ENCODE measurements at places on chromosomes 12 and 14.

DNA sequence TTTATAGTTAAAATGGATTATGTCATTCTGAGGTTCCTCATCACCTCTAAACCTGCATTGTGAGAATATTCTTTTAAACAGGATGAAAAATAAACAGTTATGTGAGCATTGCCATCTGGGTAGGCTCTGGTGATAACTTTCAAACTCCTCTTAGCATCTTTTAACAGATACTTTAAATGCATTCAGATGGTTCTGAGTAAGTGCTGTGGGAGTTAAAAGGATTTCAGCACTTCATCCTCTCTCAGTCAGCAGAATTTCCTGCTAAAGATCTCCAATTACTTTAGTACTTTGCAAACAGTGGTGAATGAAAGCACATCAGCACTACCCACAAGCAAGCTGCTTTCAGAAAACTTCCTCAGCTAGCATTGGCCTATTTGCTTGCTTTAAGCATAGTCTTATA is 59.3 kb upstream of the TMTC1 start:
- DNase-seq = no peak

GRCh38 chr12:122407208-122407607 is 15.3 kb downstream of the CLIP1 start:
- DNase-seq = no peak

GRCh38 chr12:20448781-20449180 is 80.4 kb downstream of the PDE3A start:
- DNase-seq = no peak

- DNase-seq = peak; percentile 54
These were observed 41.9 kb upstream of the NCOR2 start for GRCh38 chr12:124609041-124609989.

DNA sequence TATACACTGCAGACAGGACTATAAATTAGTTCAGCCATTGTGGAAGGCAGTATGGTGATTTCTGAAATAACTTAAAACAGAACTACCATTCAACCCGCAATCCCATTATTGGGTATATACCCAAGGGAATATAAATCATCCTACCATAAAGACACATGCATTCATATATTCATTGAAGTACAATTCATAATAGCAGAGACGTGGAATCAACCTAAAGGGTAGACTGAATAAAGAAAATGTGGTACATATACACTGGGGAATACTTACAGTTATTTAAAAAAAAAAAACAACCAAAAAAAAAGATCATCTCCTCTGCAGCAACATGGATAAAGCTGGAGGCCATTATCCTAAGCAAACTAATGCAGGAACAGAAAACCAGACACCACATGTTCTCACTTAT is 473.9 kb downstream of the TRHDE start:
- DNase-seq = no peak

DNA sequence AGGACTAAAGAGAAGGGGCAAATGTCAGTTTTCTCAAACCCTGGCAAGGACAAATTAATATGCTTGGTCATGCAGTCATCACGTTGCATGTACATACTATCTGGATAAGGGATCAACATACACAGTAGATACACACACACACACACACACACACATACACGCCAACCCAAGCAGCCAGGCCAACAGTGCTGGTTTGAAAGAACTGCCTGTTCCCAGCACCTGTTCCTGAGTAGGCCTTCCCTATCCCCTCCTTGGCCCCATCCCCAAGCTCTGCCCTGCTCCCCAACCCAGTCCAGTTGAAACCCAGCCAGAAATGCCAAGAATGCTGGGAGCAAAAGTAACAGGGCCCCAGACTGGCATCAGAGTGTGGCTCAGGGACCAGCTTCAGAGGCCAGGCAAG is 4.4 kb downstream of the ITGA7 start:
- no peak for DNase-seq

DNA sequence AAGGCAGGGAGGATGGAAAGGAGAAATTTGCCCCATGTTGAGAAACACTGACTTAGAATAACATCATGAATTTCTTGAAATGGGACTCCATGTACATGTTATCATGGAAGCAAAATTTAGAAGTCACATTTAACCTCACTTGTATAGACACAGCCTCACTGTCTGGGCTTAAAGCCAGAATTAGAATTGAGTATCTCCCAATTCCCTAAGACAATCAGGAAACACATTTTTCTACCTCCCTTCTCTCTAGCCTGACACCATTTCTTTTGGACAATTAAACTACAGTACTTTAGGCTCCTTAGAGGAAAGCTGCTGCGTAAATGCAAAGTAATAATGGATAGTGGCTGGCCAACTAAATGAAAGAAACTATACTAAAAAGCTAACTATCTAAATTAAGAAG is 795.5 kb downstream of the C12orf50 start:
- DNase-seq = no peak

- DNase-seq = no peak
These were observed 9.5 kb upstream of the LRTM2 start for GRCh38 chr12:1810931-1811280.

DNA sequence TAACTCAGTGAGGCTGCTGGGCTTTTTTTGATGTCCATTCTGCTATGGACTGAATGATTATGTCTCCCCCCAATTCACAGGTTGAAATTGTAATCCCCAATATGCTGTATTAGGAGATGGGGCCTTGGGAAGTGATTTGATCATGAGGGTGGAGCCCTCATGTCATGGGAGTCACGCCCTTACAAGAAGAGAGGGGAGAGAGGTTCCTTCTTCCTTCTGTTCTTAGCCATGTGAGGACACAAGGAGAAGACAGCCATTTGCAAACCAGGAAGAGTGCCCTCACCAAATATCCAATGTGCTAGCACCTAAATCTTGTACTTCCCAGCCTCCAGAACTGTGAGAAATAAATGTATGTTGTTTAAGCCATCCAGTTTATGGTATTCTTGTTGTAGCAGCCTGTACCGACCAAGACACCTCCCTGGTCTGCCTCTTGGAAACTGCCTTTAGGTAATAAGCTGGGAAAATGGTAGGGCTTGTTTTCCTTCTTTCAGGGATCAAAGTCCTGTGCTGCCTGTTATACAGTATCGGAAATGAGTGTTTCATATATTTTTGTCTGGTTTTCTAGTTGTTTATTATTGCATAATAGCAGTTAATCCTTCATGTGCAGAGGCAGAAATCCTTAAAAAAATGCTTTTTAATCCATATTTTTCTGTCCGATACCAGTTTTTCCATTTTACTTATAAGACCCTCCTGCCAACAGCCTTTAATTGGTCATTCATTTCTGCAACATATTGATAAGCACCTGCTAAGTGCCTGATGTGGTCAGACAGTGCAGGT is 16.3 kb downstream of the BORCS5 start:
- DNase-seq = no peak

DNA sequence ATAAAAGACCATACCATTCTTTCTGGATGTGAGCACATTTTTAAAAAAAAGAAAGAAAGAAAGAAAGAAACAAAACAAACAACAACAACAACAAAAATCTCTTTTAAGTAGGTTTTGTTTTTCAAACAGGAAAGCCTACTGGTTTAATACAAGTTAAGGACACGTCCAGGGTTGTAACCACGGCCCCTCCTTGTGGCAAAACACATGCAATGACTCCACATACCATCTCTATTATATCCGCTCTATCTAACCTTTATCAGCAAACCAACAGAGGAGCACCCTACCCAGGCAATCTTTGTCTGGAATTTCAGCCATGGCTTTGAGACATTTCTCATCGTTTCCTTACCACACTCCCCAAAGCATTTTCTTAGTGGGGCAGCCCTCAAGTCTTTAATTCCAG is 360.5 kb upstream of the TMPO start:
- DNase-seq = no peak

GRCh38 chr12:90260136-90260535 is 551.5 kb upstream of the ATP2B1 start:
- DNase-seq = no peak

DNA sequence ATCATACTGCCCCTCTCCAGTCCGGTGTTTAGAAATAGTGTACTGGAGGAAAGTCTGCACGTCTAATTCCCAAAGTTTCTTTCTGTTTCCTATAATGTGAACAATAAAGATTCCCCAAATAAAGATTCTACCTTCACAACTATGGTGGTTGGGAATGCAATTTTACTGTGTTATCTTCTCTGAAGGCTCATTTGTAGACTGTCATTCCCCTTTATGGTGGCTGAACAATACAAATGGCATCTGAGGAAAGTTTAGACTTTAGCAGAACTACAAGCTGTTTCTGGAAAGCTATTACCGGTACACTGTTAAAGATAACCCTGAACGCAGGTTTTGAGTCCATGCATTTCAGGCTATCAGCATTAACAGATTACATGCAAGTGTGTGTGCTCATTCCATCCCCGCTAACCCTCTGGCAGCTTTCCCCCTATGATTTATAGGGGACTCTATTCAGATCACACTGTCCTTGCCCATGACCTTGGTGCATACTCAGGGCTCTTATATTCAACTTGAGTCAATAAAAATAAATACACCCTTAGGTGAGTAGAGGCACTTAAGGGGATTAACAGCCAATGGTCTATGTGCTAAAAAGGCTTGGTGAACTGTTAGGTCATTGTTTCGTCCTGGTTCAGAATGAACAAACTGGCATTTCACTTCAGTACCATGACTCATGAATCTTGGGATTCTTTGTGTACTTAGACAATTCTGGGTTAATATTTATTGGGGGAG is 60.7 kb upstream of the PYGL start:
- no peak for DNase-seq

GRCh38 chr14:61547186-61548069 is 147.9 kb upstream of the HIF1A start:
- no peak for DNase-seq

GRCh38 chr12:48219631-48220030 is 16.5 kb upstream of the OR10AD1 start:
- no peak for DNase-seq

DNA sequence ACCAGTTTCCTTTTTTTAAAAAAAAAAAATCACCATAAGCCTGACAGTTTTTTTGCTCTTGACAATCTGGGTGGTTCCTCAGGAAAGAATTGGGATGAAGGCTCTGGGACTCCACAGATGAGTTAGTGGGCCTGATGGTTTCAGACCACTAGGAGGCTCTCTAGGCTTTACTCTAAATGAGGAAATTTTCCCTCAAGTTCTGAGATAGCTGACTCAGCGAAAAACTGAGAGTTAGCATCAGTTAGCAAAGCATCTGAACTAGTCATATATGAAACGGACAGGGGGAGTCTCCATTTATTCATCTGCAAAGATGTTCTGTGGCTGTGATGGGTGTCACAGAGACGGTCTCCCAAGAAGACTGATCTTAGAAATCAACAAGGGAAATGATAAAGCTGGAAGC is 314.3 kb upstream of the OR4E1 start:
- DNase-seq = no peak

GRCh38 chr12:42097971-42098370 is 46.7 kb downstream of the GXYLT1 start:
- no peak for DNase-seq

GRCh38 chr14:58535044-58535443 is 102.7 kb upstream of the DACT1 start:
- DNase-seq = no peak

- DNase-seq = no peak
These were observed 2.2 kb downstream of the AMN1 start for GRCh38 chr12:31726575-31726974.

DNA sequence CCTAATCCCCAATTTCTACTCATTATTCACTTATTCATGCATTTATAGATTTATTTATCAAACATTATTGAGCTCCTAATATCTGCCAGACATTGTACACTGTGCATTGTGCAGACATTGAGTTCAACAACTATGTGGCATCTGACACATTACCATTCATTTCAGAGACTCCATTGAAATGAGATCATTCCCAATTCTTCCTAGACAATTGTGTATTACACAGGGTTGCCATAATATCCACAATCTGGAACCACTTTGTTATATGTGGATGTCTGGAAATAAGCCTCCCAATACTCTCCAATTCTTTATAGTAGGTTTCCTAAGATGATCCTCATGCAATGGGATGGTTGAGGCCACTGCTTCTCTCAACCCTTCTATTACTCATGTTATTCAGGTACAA is 165.0 kb downstream of the OTOGL start:
- DNase-seq = no peak

DNA sequence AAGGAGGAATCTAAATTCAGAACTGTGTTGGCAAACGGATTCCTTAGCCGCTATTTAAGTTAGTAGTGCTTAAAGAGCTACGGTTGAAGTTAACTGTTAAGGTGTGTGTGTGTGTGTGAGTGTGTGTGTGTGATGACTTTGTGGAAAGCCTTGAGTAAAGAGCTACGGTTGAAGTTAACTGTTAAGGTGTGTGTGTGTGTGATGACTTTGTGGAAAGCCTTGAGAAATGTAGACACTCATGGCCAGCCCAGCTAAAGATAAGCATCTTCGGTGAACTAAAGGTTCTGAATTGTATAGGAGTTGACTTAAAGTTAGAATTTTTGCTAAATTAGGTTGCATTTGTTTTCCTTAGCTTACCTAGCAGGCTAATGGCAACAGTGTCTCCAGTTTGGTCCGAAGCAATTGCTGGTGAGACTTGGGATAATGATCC is 1.4 kb downstream of the KTN1 start:
- DNase-seq = no peak

DNA sequence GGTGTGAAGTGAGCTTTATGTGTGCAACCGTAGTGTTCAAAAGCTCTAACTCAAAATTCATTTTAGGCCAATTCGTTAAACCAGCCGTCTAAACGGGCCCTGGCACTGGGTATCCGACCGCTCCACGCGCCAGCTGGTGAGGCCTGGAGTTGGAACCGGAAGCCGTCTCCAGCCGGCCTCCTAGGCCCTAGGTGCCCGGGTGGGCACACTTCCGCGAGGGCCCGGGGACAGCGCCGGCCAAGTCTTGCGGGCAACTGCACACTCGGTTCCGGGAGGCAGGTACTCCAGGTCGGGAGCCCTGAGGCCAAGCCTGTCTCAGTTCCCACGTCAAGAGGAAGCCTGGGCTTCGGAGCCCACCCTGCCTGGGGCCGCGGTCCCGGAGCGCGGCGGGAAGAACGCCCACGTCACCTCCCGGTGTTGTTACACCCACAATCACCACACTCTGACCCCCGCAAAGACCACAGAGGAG is 16.2 kb downstream of the OTX2 start:
- no peak for DNase-seq

- no peak for DNase-seq
These were observed 104.1 kb downstream of the SMOC1 start for GRCh38 chr14:69983317-69983716.

- DNase-seq = no peak
These were observed 80.0 kb downstream of the ATXN2 start for GRCh38 chr12:111519083-111519482.

- DNase-seq = no peak
These were observed 6.3 kb downstream of the ZFP36L1 start for GRCh38 chr14:68786491-68787091.

All from stimulated activated CD8-positive, alpha-beta memory T cell treated with anti-CD3 and anti-CD28 coated beads, Interleukin-7, amount 100 ng/mL, for 1 hour (primary cell).